ENCODE measurements at places on chromosomes 16 and 17. TPM values are rescaled to one million over a fixed set of nuclear protein-coding genes. Genes with fewer than 3 reads are reported as not detected.

The KCNG4 gene
- not detected for total RNA-seq

The C16orf46 gene
- 0.91 TPM for total RNA-seq

The TPSD1 gene
- not detected for total RNA-seq

The NPIPA5 gene
- 0.39 TPM for total RNA-seq

The CMTM2 gene
- total RNA-seq: 1.2 TPM

The SPATA22 gene
- total RNA-seq: not detected

The RNF40 gene
- total RNA-seq: 60.2 TPM

- H3K27ac ChIP-seq: no peak overlapping the region
- H3K4me3 ChIP-seq: no peak overlapping the region
- no peaks in the 10 kb centered on the region for H3K36me3 ChIP-seq
- DNase-seq: no peak
These were observed 159.8 kb downstream of the HS3ST3B1 start for GRCh38 chr17:14460516-14461226.

GRCh38 chr16:3144321-3144983 is 9.6 kb downstream of the ZNF213 start:
- no peak for DNase-seq
- no peak overlapping the region for H3K4me3 ChIP-seq
- peaks cover 4% of the 10 kb centered on the region for H3K36me3 ChIP-seq
- no peaks in the 10 kb centered on the region for H3K27me3 ChIP-seq

- H3K36me3 ChIP-seq: no peaks in the 10 kb centered on the region
- H3K4me3 ChIP-seq: no peak overlapping the region
- peaks cover 18% of the 10 kb centered on the region for H3K27me3 ChIP-seq
- no peak overlapping the region for H3K27ac ChIP-seq
- H3K4me1 ChIP-seq: no peaks in the 10 kb centered on the region
These were observed 415.3 kb upstream of the C16orf82 start for GRCh38 chr16:26651464-26651863.

DNA sequence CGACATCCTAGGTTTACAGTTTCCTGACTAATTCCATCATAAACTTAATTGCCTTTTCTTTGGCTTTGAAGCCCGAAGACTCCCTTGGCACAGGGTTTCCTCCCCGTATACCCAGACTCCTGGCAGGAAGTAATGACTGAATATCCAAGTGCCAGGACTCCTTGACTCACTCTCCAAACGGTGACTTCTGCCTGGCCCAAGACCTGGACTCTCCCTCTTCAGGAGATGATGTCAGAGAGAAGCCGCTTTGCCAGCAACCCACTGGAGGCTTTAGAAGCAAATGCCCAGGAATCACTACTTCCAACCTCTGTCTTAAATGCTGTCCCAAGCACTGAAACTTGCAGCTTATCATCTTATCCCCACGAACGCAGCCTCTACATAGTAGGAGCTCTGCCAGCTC is 146.5 kb downstream of the RGS9 start:
- no peaks in the 10 kb centered on the region for H3K4me1 ChIP-seq
- no peak overlapping the region for H3K4me3 ChIP-seq
- no peak for DNase-seq
- H3K36me3 ChIP-seq: no peaks in the 10 kb centered on the region
- H3K27ac ChIP-seq: no peak overlapping the region
- peaks cover 5% of the 10 kb centered on the region for H3K27me3 ChIP-seq

- no peak within 1 kb of the TSS for H3K27ac ChIP-seq
- H3K27me3 ChIP-seq: peaks cover 8% of the 10 kb centered on the region
- no peaks in the 10 kb centered on the region for H3K36me3 ChIP-seq
- no peak for DNase-seq
These were observed at the start of gene KRTAP2-4 for GRCh38 chr17:41065829-41066624. Gene KRTAP2-4 (minus strand): TSS chr17:41065879. CDS start chr17:41065845, 34 bp downstream.

DNA sequence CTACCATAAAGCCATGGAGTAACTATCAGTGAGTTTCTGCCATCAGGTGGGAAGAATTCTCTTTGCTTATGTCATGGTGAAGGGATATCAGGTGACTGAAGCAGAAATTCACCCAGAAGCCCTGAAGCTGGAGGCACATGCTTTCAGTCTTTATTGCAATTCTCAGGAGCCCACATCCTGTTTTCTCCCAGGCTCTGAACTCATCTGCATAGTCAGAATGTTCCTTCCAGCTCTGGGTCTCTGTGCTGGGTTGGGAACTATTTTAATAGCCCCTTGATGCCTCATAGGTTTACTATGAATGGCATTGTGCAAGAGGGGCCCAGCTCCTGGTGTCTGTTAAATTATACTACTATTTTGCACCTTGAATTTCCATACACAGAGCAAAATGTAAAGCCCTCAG is 198.4 kb upstream of the SOX9 start:
- H3K4me1 ChIP-seq: no peaks in the 10 kb centered on the region
- no peaks in the 10 kb centered on the region for H3K27me3 ChIP-seq
- no peaks in the 10 kb centered on the region for H3K36me3 ChIP-seq
- H3K27ac ChIP-seq: no peak overlapping the region
- no peak for DNase-seq

DNA sequence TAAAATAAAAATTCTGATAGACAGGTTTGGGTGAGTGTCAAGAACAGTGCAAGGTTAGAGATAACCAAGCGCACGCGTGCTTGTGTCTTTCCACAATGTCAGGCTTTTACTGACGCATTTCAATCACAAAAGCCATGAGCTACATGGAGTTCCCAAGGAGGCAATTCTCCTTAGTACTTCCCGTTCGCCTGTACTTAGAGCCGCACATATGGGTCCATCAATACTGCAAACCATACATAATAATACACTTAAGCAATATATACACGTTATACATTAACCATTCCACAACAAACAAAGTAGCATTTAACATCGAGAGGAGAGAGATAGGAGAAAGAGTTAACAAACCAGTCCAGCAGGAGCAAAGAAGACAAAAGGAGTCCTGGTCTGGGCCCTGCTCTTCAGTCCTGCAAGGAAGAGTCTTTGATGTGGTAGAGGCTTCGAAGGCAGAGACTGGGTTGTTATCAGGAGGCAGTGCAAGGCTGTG is 11.9 kb upstream of the GPRC5C start:
- no peak for DNase-seq
- H3K4me1 ChIP-seq: peaks cover 8% of the 10 kb centered on the region
- H3K27ac ChIP-seq: no peak overlapping the region
- H3K27me3 ChIP-seq: peaks cover 12% of the 10 kb centered on the region
- H3K4me3 ChIP-seq: no peak overlapping the region

- no peaks in the 10 kb centered on the region for H3K4me1 ChIP-seq
- H3K4me3 ChIP-seq: no peak overlapping the region
- H3K27me3 ChIP-seq: no peaks in the 10 kb centered on the region
- no peak overlapping the region for H3K27ac ChIP-seq
These were observed 9.6 kb downstream of the G6PC3 start for GRCh38 chr17:44079877-44080821.

- H3K36me3 ChIP-seq: peaks cover 12% of the 10 kb centered on the region
- no peak for DNase-seq
- H3K27me3 ChIP-seq: no peaks in the 10 kb centered on the region
- H3K4me3 ChIP-seq: no peak overlapping the region
These were observed 305.2 kb upstream of the RBFOX1 start for GRCh38 chr16:7027401-7027800.

- H3K27ac ChIP-seq: no peak overlapping the region
- H3K4me1 ChIP-seq: no peaks in the 10 kb centered on the region
- peaks cover 1% of the 10 kb centered on the region for H3K36me3 ChIP-seq
- H3K27me3 ChIP-seq: no peaks in the 10 kb centered on the region
- no peak for DNase-seq
These were observed 138.6 kb downstream of the MAP2K6 start for GRCh38 chr17:69552986-69553667.

- peaks cover 14% of the 10 kb centered on the region for H3K27me3 ChIP-seq
- H3K27ac ChIP-seq: no peak overlapping the region
- no peak overlapping the region for H3K4me3 ChIP-seq
- H3K4me1 ChIP-seq: no peaks in the 10 kb centered on the region
These were observed 29.9 kb upstream of the GINS2 start for GRCh38 chr16:85718682-85719081.

DNA sequence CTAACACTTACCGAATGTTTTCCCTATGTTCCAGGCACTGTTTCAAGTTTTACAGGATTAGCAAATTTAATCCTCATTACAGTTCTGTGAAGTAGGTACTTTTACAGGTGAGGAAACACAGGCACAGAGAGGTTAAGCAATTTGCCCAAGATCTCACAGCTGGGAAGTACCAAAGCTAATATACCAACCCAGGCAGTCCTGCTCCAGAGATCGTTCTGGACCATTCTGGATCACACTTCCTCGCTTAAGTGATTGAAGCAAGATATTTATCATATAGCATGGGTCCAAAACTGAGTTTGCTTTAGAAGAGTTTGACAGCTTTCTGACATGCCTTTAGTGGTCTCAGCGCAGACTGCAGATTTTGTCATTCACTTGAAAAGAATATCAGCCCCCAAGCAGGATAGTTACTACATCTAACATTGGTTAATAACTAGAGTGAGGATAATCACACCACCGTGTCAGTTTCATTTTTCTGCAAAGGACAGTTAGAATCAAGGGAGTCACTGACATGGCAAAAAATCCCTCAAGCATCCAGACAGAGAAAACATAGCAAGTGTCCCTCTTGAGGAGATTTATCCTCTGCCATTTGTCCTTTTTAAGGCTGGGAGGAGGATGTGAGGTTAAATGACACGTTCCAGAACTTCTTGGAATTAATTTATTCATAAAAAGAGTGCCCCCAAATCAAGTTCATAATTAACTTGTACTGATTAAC is 5.1 kb downstream of the HS3ST3B1 start:
- no peak for DNase-seq
- H3K27ac ChIP-seq: peak overlapping the region; percentile 46
- no peaks in the 10 kb centered on the region for H3K27me3 ChIP-seq
- H3K4me3 ChIP-seq: peak overlapping the region; percentile 96
- H3K4me1 ChIP-seq: peaks cover 61% of the 10 kb centered on the region

DNA sequence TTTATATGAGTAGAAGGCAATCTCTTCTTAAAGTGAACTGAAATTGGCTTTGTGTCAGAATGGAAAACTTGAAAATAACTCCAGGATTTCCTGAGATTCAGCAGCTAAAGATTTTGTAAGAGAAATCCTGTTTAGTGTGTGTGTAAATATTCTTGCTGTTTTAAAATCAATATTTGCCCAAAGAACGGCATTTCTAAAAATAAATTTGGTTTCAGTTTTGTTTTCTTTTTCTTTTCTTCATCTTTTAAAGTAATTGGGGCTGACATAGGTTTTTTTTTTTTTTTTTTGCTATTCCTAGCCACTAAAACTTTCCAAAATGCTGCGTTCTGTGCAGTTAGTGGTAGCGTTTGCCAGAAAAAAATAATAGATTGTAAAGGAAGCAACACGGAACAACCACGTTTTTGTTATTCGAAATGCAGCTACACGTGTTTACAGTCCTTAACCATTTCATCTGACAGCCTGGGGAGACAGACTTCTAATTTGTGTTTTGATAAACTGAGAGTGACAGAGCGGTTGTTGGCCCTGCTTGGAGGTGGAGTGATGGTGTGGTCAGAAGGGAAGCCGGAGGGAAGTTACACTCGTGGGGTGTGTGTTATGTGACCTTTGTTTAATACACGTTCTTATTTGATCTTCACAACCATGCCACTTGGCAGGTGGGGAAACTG is 21.6 kb upstream of the SMPD3 start:
- no peaks in the 10 kb centered on the region for H3K27me3 ChIP-seq
- no peaks in the 10 kb centered on the region for H3K36me3 ChIP-seq
- peak overlapping the region; percentile 94 for H3K4me3 ChIP-seq
- peak overlapping the region; percentile 90 for H3K27ac ChIP-seq

GRCh38 chr16:1032607-1033006 is 39.9 kb upstream of the SSTR5 start:
- H3K36me3 ChIP-seq: no peaks in the 10 kb centered on the region
- peaks cover 6% of the 10 kb centered on the region for H3K27me3 ChIP-seq
- no peak for DNase-seq

DNA sequence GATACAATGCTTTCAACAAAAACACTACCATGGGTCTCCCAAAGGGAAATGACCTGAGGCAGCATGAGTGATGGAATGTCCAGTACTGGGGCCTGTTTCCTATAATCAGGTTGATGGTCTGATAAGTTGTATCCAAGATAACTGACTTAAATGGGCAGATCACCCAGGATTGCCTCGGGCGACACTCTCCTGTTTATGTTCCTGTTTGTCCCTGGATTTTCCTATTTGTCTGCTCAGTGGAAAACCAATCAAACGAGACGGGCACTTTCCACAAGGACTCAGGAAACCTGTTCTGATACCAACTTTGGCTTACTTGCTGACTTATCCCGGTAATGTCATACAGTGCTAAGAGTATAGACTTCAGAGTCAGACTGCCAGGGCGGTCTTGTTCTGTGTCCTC is 27.4 kb downstream of the USP43 start:
- no peak overlapping the region for H3K27ac ChIP-seq
- H3K4me1 ChIP-seq: peaks cover 6% of the 10 kb centered on the region
- H3K4me3 ChIP-seq: no peak overlapping the region
- H3K27me3 ChIP-seq: peaks cover 18% of the 10 kb centered on the region
- no peak for DNase-seq
- peaks cover 2% of the 10 kb centered on the region for H3K36me3 ChIP-seq

GRCh38 chr16:57609541-57610401 is 18.7 kb upstream of the ADGRG1 start:
- H3K36me3 ChIP-seq: peaks cover 2% of the 10 kb centered on the region
- peak; percentile 92 for DNase-seq
- H3K27ac ChIP-seq: peak overlapping the region; percentile 95
- H3K4me3 ChIP-seq: peak overlapping the region; percentile 83
- peaks cover 81% of the 10 kb centered on the region for H3K4me1 ChIP-seq
- no peaks in the 10 kb centered on the region for H3K27me3 ChIP-seq

- H3K4me3 ChIP-seq: no peak overlapping the region
- H3K4me1 ChIP-seq: peaks cover 4% of the 10 kb centered on the region
- peaks cover 4% of the 10 kb centered on the region for H3K36me3 ChIP-seq
- peaks cover 12% of the 10 kb centered on the region for H3K27me3 ChIP-seq
- H3K27ac ChIP-seq: no peak overlapping the region
These were observed 47.8 kb upstream of the FOXF1 start for GRCh38 chr16:86462334-86463084.

- H3K27ac ChIP-seq: no peak within 1 kb of the TSS
- H3K27me3 ChIP-seq: peaks cover 35% of the 10 kb centered on the region
- H3K36me3 ChIP-seq: peaks cover 2% of the 10 kb centered on the region
These were observed at the start of gene NXN for GRCh38 chr17:979539-980405. Gene NXN (minus strand): TSS chr17:979776.

GRCh38 chr16:761625-762513 is 1.3 kb downstream of the MSLN start:
- no peak for DNase-seq
- H3K36me3 ChIP-seq: no peaks in the 10 kb centered on the region
- H3K27ac ChIP-seq: no peak overlapping the region
- H3K4me1 ChIP-seq: no peaks in the 10 kb centered on the region

Measured in activated T-cell treated with anti-CD3 and anti-CD28 coated beads, Interleukin-2, amount 50 U/mL, for 72 hours (primary cell).